ENCODE measurements at places on chromosomes 7 and 10.

DNA sequence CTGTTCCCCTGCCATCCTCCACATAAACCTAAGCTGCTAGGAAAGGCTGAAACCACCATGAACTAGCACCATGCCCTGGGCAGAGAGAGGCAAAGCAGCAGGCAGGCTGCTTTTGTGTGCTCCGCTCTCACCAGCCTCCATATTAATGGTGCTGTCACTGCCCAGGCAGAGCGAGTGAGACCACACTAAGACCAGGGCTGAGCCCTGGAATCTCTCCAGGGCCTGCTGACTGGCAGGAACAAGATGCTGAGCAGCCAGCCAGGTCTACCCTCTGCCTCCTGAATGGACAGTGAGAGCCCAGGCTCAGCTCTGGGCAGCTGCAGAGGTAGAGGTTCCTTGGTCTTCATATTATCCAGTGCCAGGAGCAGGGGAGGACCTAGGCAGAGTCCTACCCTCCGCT, 1.6 kb upstream of the CRHR2 start:
- DNase-seq = no peak

DNA sequence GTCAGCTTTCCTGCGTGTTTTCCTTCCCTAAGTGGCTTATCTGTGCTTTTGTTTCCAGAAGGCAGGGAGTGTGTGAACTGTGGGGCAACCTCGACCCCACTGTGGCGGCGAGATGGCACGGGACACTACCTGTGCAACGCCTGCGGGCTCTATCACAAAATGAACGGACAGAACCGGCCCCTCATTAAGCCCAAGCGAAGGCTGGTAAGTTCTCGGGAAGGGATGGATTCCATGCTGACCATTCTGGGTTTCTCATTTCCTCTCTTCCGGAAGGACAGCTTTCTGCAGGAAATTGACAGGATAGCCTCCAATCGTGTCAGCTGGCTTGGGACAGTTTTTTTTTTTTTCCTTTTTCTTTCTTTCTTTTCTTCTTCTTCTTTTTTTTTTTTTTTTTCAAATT, 9.4 kb downstream of the GATA3 start:
- no peak for DNase-seq

- DNase-seq = no peak
Measured at GRCh38 chr10:13521026-13521425, 7.8 kb downstream of the BEND7 start.

DNA sequence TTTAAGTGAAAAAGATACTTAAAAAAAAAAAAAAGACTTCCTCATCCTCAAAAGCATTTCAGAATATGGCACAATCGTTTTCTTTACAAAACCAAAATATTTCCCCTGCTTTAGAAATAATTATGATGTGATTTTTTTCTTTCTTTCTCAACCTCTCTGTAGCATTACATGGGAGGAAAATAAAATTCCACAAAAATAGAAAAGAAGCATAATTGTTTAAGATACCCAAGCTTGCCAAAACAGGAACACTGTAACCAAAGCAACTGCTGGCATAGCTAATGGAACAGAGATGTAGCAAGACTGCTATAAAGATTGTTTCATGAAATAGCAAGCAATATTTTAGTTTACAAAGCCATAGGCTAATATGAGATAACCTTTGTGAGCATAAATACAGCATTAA, 75.6 kb upstream of the GPR22 start:
- DNase-seq = no peak

- DNase-seq = no peak
Measured at GRCh38 chr7:96253441-96253840, 68.5 kb downstream of the SLC25A13 start.
